ENCODE measurements at places on chromosomes 6 and 20. TPM values are rescaled to one million over a fixed set of nuclear protein-coding genes. Genes with fewer than 3 reads are reported as not detected.

Gene HSPA1L
- 2.0 TPM for total RNA-seq

Gene SIRPB1
- 0.35 TPM for total RNA-seq

Gene ULBP1
- 0.13 TPM for total RNA-seq

Gene C4B
- total RNA-seq = 58.3 TPM

Gene SUN5
- not detected for total RNA-seq

Gene TINAG
- total RNA-seq = 0.16 TPM

Gene LCA5
- 1.9 TPM for total RNA-seq

Gene RAB44
- total RNA-seq = not detected

Gene CLIC5
- total RNA-seq = 279 TPM

Gene SLC22A3
- 1.2 TPM for total RNA-seq

Gene EIF2S2
- 39.0 TPM for total RNA-seq

Gene RFX6
- total RNA-seq = not detected

DNA sequence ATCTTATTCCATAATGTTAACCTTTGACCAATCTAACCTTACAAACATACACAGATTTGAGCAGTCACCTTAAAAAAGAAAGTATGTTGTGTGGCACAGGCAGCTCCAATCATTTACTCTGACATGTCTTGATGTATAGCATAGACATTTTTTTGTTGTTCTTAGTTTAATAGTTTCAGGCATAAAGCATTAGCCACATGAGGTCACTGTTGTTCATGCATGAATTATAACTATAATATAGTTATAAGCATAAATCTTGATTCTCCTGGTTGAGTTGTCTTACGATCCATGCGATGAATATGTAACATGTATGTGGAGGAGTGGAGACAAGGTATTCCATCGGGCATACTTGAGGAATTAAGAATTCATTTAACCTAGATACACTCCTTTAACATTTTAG lies 26.1 kb upstream of the NKAIN2 start:
- DNase-seq = no peak

DNA sequence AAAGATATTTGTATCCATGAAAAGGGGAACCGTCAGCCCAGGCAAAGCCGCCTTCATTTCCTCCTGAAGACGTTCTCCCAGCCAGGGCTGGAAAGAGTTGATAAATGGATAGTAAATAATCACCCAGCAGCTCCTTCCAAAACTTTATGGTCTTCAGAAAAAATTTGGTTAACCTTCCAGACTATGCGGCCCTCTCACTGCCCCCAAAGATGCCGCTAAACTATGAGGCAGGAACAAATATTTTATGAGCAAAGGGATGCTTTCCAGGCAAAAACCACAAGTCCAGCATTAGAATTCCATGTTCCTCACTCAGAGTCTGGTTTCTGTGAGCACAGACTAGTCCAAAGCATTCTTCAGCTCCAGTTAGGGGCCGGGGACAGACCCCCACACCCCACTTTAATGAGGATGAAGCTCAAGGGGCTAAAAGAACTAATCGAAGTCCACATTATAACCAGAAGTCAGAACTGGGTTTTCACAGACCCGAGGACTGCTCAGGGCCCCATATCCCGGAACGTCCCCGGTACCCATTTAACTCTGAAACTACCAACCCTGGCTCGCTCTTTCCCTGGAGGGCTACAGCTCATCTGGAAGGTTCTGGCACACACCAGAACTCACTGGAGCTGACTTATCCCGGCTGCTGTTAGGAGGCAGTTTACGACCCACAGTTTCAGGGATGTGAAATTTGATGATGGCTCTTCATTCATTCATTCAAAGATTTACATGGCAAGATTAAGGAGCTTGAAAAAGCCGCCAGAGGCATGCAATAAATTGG lies 29.4 kb downstream of the BMP7 start:
- no peak for DNase-seq

DNA sequence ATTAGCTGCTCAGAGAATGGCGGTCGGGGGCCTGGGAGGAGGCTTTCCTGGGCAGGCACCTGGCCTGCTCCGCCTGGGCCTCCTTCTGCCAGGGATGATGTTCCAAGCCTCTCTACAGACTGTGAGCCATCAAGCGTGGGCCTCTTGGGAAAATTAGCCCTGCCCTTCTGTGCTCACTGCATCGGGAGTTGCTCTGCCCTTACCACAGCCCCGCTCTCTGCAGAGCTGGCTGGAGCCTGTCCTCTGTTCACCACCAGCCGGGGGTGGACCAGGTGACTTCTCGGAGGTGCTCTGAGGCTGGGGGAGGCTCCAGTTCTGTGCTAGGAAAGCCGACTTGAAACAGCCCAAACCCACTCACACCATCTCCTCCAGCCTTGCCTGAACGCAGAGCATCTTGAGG lies 24.2 kb downstream of the MDGA1 start:
- no peak for DNase-seq

DNA sequence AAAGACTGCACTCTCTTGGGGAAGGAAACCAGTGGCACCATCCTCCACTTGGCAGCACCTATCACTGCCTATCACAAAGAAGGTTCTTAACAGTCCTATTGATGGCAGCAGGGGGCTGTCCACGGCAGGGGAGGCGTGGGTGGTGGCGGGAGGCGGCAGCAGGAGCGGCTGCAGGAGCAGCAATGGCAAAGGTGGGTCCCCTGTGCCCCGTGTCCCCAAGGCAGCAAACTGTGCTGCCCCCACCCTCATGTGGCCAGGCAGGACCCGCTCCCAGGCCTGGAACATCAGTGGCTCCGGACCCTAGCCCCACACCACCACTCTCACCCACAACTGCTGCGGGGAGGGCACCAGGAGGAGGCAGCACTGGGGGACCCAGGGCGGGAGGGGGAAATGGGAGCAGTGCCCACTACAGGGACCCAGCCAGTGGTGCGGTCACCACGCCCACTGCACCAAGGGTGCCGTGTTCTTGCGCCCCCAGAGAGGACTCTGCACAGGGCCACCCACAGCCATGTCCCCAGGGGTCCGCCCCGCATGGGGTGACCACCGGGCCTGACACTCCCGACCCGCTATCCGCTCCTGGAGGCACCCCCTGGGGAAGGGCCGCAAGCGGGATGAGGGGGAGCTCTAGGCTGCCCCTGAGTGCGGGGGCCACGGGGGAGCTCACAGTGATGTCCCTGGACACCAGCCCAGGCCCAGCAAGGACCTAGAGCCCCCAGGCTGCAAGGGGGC lies 54.6 kb downstream of the GMDS start:
- DNase-seq = no peak

DNA sequence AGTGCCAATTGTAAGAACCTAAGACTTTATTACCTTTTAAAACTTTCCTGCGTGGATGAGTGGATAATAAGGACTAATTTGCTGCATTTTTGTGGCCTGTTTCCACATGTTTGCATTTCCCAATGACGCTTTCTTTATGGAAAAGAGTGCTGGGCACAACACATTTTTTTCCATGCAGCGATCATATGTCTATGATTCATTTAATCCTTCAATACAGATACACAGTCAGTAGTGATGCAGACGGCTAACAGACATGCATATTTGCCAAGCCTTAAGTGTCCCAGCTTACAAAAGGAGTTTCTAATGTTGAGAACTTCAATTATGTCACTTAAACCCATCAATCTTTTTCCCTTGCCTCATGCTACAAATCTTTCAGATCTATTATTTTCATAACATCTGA lies 239.8 kb upstream of the PREP start:
- no peak for DNase-seq

DNA sequence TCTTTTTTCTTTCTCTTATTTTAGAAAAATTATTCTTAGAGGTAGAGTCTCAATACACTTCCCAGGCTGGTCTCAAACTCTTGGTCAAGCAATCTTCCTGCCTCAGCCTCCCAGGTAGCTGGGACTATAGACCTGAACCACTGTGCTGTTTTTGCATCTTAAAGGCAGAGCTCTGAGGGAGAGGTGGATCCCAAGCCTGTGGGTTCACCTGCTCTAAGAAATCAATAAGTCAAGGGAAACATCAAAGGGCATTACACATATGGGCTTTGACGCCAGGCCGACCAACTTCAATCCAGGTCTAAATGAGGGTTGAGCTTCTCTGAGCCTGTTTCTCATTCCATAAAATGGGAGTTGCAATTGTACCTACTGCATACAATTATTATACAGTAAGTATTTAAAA lies 223.9 kb downstream of the LY86 start:
- DNase-seq = no peak

GRCh38 chr20:62133864-62134263 lies 9.3 kb downstream of the PSMA7 start:
- no peak for DNase-seq

DNA sequence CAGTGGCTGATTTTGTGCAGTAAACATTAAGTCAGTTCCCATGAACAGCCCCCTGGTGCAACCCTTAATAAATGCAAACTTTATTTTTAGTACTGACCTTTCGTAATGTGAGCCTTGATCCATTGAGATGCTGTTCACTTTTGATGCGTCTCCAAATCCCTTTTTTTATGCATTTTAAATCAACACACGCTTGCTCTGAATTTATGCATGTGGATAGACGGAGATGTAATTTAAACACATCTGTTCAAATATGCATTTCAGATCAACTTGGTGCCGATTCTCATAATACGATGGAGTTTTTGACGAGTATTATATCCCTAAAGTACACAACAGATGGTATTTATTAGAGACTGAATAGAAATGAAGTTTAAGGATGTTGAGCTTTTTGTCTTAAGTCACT lies 505.7 kb downstream of the CDKAL1 start:
- DNase-seq = no peak

GRCh38 chr6:21527731-21528130 lies 65.8 kb upstream of the SOX4 start:
- DNase-seq = no peak

DNA sequence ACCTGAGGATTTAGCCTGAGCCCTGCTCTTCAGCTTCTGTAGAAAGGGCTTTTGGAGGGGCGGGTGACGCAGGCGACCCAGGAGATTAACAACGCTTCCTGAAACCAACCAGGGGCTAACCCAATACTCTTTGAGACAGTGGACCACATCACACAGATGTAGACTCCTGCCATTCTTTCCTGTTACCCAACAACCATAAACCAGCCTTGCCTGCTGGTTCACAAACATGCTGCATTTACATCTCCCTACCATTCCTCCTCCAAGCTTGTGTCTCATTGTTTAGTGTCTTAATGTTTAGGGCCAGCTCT lies 28.3 kb downstream of the PPP1R16B start:
- DNase-seq = no peak

GRCh38 chr6:106631346-106631745 lies 2.0 kb downstream of the QRSL1 start:
- no peak for DNase-seq

DNA sequence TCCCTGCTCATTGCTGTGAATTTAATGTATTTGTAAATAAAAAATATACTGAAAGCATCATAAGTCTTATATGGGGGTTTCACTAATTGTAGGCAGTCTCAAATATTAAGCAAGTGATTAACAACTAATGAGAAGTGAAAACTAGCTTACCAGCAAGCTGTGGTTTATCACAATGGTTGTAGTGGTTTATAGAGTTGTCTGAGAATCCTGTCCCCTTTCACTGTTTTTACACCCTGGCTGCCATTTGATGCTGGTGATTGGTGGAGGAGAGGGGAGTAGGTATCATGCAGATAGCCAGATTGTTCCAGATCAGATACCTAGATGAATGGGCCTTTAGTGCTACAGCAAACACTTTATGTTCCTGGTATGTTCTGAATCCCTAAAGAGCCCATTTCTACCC lies 6.0 kb downstream of the MKKS start:
- DNase-seq = no peak

DNA sequence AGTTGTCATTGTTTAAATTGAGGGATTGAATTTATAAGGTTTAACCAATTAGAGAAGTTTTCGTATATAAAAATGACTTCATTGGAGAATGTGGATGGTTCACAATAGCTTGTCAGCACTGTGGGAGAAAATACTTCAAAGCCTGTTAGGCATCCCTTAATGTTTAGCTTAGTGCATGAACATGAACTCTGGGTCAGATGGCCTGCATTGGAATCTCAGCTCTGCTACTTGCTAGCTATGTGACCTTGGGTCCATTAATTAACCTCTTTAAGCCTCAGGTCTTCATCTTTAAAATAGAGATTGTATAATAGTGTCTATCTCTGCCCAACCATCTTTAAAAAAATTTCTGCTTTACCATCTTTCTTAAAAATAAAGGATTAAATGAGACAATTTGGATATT lies 11.1 kb downstream of the CTNNBL1 start:
- DNase-seq = no peak

DNA sequence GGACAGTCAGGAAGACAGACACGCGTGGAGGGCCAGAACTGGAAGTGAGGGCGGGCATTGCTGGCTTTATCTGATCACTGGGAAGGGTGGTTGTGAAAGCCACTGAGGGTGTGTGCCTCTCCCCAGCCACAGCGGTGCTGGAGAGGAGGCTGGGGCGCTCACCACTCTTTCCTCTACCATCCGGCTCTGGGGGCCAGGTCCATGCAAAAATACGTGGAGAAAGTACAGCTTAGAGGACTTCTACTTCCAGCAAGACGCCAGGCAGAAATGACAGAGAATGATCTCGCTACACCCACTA lies 148.8 kb upstream of the RPS6KA2 start:
- DNase-seq = no peak

DNA sequence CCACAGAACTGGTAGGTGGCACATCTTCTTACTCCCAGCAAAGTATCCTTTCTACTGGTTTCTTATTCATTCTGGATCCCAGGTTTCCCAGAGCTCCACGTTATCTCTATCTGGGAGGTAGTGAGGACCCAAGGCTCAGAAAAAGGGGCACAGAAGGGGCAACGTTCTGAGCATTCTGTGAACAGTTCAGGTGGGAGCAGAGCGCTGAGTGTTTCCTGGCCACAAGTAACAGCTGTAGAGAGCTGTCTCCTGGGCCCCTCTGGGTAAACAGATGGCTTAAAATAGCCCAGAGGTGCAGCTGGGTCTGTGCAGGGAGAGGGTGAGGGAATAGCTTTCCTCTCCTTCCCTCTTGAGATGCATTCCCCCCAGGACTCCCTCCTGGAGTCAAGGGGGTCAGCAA lies 2.1 kb downstream of the APOBEC2 start:
- no peak for DNase-seq

- DNase-seq = no peak
These were observed 102.1 kb downstream of the MTFR2 start for GRCh38 chr6:136148051-136148450.

DNA sequence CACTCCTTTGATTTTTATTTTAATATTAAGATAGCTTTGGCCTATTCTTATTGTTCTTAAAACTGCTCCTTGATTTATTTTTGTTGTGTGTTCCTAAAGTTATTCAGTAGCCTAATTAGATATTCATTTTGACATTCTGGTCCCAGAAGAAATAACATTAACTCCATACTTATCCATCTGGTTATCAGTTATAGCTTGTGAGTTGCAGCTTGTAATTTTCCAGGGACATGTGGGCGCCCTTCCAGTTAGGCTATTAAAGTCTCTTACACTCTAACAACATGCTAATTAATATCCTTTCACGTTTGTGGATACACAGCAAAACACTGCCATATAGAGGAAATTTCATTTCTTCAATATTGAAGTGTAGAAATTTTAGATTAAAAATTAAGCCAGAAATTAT lies 987.5 kb downstream of the HACE1 start:
- DNase-seq = no peak

DNA sequence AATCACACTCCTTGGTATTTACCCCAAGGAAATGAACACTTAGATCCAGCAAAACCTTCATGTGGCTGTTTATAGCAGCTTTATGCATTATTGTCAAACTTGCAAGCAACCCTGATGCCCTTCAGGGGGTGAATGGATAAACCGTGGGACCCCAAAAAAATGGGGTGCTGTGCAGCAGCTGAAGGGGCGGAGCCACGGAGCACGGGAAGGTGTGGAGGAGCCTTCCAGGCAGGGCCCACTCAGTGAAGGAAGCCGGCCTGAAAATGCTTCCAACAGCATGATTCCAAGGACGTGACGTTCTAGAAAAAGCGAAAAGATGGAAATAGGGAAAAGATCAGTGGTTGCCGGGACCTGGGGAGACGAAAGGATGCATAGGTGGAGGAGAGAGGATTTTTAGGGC lies 25.6 kb upstream of the FRMD1 start:
- no peak for DNase-seq

GRCh38 chr6:166693880-166694279 lies 66.8 kb upstream of the RPS6KA2 start:
- no peak for DNase-seq
